Right cardiac atrium (tissue), 5 donors: ENCODE measurements at places on chromosomes 16 and 17.

DNA sequence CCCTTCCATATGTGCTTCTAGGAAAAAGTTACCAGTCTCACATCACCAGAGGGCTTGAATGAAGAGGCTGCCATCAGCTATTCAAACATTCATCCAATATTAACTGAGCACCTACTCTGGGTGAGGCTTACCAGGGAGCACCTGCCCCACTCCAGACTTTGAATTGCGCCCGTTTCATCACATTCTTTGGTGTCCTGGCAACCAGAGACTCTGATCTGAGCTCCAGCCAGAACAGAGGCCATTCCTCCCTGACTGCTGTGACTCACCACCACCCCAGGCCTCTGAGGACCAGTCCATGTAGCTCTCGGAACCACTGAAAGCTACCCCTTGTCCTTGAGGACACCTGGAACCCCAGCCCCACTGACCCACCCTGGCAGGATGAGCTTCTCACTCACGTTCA, at the start of gene C16orf96:
Gene C16orf96, plus strand, starts transcription at position 229 of the 400 bp plus-strand sequence. Its CDS starts 150 bp downstream, at position 379.
- DNase-seq: no peak

DNA sequence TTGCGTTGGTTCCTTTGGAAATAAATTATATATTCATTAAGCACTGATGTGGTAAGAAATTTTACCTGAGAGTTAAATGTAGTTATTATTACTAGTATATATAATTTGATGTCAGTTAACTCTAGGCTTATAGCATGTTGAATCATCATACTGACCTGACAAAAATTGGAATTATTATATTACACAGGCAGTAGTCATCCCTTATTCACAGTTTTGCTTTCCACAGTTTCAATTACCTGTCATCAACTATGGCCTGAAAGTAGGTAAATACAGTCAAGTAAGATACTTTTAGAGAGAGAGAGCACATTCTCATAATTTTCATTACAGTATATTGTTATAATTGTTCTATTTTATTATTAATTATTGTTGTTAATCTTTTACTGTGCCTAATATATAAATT, 1074.7 kb downstream of the CDH11 start:
- no peak for DNase-seq

GRCh38 chr16:12147681-12148080, 171.1 kb downstream of the SNX29 start:
- DNase-seq: no peak

DNA sequence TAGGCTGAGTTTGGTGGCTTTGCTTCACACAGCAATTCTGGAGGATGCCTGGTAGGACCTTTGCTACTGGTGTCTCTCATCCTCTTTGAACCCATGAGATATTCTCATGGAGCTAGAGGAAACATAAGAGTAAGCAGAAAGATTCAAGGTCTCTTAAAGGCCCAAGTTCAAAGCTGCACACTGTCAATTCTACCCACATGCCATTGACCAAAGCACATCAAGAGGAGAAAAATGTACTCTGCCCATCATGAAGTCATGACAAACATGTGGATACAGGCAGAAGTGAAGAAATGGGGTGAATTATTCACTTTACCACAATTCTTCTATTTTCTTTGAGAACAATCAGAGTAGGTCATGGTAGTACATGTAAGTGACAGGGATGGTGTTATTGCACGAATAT, 13.1 kb downstream of the SKA2 start:
- no peak for DNase-seq

GRCh38 chr17:28258347-28258887, 60.6 kb upstream of the TMEM97 start:
- peak; percentile 55 for DNase-seq

GRCh38 chr17:57918017-57918895, 37.0 kb downstream of the CUEDC1 start:
- DNase-seq: no peak

- no peak for DNase-seq
These were observed 108.2 kb downstream of the CPPED1 start for GRCh38 chr16:12695454-12695853.

- no peak for DNase-seq
These were observed 21.4 kb downstream of the ENPP7 start for GRCh38 chr17:79752175-79752574.

DNA sequence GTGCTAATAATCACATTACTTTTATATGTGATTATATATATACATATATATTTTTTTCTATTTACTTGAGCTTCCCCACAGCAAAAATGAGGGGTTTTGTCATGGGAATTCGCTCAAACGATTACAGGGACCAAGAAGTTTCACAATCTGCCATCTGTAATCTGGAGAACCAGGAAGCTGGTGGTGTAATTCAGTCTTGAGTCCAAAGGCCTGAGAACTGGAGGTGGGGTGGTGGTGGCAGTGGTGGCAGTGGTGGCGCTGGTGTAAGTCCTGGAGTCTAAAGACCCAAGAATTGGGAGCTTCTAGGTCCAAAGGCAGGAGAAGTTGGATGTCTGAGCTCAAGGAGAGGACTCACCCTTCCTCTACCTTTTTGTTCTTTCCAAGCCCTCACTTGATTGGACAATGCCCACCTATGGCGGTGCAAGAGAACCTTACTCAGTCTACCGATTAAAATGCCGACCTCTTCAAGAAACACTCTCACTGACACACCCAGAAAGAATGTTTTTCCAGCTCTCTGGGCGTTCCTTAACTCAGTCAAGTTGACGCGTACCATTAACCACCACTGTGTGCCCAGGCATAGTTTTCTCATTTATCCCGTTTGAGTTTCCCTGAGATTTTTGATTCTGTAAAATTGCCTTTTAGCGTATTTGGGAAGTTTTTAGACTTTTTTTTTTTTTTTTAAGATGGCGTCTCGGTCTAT, 31.9 kb downstream of the POLR2A start:
- DNase-seq: no peak

GRCh38 chr16:3182608-3183444, 5.2 kb upstream of the OR1F1 start:
- DNase-seq: no peak

- DNase-seq: no peak
These were observed 31.5 kb downstream of the QPRT start for GRCh38 chr16:29710227-29711219.

DNA sequence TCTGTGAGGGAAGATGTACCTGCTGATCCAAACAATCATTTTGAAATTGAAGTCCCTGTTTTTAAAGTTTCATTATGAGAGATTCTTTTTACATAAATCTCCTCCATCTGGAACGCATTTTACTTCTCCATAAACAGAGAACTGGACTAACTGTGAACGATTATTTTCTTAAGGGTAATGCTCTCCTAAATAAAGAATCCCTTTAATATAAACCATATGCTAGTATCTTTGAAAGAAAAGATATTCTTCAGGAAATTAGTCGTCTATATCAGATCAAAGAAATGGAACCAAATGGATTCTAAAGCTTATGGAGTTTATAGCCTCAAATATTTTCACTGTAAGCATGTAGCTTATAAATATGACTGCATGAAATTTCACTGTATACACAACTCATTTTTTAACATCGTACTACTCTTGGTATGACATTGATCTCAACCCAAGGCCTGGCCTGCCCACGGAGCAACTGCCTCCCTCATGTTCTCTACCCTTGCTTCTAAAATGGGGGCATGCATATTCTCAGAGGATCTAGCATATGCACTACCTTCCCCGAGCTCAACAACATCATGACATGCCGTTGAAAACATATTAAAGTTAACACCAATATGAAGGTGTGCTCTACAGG, 66.4 kb downstream of the MYH10 start:
- no peak for DNase-seq

DNA sequence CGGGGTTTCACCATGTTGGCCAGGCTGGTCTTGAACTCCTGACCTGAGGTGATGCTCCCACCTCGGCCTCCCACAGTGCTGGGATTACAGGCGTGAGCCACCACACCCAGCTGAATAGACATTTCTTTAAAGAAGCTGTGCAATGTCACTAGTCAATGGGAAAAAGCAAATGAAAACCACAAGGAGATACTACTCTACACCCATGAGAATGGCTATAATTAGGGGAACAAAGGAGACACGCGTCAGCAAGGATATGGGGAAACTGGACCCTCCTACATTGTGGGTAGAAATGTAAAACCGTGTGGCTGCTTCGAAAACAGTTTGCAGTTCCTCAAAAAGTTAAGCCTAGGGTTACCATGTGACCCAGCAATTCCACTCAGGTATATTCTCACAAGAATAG, 103.4 kb downstream of the VPS53 start:
- no peak for DNase-seq

DNA sequence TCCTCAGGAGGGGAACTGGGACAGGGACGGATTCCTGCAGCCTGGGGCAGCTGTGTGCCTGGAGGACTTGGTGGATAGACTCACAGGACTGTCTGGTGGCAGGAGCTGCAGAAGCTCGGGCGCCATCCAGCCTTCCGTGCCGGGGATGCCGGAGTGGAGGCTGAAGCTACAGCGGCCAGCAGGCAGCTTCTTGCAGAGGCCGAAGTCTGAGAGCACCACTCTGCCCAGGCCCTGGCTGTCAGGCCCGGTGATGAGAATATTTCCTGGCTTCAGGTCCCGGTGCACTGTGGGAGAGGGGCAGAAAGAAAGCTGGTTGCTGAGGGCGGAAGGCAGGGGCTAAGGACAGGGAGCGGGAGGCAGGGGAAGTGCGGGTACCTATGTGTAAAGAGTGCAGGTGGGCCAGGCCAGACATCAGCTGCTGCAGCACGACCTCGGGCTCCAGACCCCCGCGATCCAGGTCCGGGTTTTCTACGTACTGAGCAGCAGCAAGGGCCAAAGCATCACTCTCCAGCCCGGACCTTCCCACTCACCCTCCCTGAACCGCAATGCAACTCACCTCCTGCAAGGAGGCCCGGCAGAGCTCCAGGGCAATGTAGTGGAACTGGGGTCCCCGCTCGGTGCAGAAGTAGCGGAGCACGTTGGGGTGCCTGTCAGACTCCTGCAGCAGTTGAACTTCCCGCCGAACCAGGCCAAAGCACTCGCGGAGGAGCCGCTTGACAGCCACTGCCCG, 16.1 kb downstream of the PLK1 start:
- no peak for DNase-seq

DNA sequence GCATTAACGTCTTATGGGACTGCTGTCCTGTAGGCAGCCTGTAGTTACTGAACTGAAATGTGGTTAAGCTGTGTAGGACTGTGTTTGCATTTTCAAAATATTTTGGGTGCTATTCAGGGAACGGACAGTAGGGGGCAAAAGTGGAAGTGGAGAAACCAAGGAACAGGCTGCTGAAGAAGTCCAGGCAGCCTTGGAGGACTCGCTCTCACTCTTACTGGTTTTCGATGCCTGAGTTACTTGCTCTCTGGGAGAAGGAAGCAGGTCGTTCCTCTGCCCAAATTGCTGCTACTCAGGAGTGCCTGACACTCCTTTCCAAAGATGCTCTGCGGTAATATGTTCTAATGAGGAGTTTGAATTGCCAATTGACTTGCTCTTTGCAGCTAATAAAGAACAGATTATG, 64.5 kb upstream of the RBFOX1 start:
- DNase-seq: no peak

DNA sequence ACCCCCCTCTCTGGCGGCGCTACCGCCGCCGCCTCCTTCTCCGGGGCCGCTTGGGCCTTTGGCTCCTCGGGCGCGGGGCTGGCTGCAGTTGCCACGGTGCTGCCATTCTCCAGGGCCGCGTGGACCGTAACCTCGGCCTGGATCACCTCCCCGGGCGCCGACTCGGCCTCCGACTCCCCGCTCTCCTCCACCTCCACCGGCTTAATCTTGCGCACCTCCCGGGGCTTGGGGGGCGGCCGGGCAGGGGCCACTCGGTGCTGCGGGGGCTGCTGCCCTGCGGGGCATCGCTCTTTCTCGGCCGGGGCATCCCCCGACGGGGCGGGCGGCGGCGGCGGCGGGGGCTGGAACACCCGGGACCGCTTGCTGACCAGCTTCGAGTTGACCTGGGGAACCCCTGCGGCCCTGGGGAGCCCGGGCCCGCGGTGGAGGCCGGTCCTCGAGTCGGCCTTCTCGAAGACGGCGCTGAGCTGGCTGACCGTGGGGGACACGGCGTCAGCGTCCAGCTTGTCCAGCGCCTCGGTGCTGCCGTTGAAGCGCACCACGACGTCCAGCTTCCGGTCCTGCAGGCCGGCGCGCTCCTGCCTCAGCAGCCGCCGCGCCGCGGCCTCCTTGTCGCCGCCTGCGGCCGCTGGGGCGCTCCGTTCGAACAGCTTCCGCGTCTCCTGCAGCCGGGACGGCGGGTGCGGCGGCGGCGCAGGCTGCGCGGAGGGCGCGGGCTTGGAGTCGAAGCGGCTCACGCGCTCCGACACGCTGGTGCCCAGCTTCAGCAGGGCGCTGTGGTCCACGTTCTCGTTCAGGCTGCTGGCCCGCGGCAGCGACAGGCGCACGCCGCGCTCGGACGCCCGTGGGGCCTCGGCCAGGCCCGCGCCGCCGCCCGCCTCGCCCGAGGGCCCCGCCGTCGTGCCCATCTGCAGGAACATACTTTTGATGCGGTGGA, 792 bp downstream of the PPP1R9B start:
- DNase-seq: peak; percentile 39

GRCh38 chr16:30567991-30568638, 3.4 kb downstream of the ZNF688 start:
- no peak for DNase-seq

GRCh38 chr16:83400234-83400633, 407.5 kb upstream of the HSBP1 start:
- DNase-seq: no peak

GRCh38 chr17:16975744-16976625, 4.1 kb upstream of the TNFRSF13B start:
- no peak for DNase-seq

DNA sequence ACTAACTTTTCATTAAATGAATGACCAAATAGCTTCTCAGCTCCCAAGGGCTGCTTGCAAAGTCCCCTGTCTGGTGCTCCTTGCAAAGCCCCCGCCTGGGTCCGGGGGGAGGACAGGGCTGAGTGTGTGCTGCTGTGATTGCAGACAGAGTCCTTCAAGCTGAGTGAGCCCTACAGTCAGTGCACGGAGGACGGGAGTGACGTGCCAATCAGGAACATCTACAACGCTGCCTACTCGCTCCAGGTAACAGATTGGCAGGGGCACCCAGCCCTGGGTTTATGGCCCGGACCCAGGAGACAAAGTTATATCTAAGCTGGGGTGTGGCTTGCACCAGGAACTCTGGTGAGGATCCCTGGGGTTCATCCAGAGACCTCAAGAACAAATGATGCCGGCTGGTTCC, 27.1 kb downstream of the SCNN1G start:
- no peak for DNase-seq

GRCh38 chr16:78570399-78571141, 471.1 kb downstream of the WWOX start:
- no peak for DNase-seq

GRCh38 chr16:54862529-54862928, 68.1 kb upstream of the IRX5 start:
- no peak for DNase-seq

DNA sequence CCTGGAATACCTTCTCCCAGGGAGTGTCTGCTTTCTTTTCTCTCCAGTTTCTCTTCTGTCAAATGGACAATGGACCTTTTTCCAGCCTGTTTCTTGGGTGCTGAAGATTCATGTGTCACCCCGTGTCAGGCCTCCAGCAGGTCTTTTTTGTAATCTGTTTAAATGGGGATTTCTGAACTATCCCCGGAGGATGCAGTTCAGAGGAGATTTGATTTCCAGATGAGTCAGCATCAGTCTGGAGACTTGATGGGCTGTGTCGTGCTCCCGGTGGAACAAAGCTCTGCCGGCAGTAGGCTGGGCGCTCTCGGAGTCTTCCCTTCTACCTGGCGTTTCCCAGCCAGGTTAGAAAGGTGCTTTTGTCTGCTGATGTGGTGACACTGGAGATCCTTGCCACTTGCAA, 440.6 kb downstream of the HS3ST3B1 start:
- DNase-seq: no peak

- no peak for DNase-seq
These were observed 13.7 kb upstream of the COL1A1 start for GRCh38 chr17:50214976-50215760.

- no peak for DNase-seq
These were observed 11.2 kb upstream of the CLEC19A start for GRCh38 chr16:19274165-19274797.
